ENCODE measurements at places on chromosomes 11 and 22. TPM values are rescaled to one million over a fixed set of nuclear protein-coding genes. Genes with fewer than 3 reads are reported as not detected.

The PDGFB gene
- total RNA-seq = 0.09 TPM

The CDC42EP2 gene
- 4.7 TPM for total RNA-seq

The TRIM6 gene
- 5.3 TPM for total RNA-seq

The PHF21B gene
- total RNA-seq = not detected

The RAC2 gene
- total RNA-seq = 14.4 TPM

The TYR gene
- total RNA-seq = not detected

The OR52I2 gene
- total RNA-seq = not detected

The DERL3 gene
- not detected for total RNA-seq

The MIOX gene
- total RNA-seq = not detected

- DNase-seq = no peak
Observed at GRCh38 chr11:78685156-78685555, 110.5 kb upstream of the NARS2 start.

GRCh38 chr22:41286639-41287091, 678 bp upstream of the RANGAP1 start:
- DNase-seq = peak; percentile 45

- no peak for DNase-seq
Observed at GRCh38 chr11:21988477-21988876, 204.4 kb upstream of the ANO5 start.

GRCh38 chr11:14361951-14362350, 3.0 kb upstream of the RRAS2 start:
- no peak for DNase-seq

DNA sequence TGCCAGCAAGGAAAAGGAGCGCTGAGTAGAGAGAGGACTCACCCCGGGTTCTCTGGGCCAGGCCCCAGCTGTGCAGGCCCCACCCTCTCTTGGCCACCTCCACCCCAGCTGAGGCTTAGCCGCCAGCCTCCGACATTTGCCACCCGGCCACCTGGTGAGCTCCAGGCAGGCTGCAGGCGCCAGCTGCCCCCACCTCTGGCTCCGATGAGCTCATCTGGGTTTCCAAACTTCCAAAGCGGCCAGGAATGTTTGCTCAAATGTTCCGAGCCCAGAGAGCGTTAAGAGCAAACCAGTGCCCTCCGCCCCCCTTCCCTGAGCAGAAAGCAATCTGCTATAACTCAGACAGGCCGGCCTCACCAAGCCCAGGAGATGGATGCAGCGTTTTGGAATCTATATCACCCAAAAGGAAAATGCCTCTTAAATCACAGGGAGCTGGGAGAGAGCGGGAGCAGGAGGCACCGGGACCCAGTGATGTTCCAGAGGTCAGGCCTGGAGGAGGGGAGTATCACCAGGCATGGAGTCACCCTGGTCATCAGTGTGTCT, 9.1 kb upstream of the MN1 start:
- DNase-seq = peak; percentile 84

DNA sequence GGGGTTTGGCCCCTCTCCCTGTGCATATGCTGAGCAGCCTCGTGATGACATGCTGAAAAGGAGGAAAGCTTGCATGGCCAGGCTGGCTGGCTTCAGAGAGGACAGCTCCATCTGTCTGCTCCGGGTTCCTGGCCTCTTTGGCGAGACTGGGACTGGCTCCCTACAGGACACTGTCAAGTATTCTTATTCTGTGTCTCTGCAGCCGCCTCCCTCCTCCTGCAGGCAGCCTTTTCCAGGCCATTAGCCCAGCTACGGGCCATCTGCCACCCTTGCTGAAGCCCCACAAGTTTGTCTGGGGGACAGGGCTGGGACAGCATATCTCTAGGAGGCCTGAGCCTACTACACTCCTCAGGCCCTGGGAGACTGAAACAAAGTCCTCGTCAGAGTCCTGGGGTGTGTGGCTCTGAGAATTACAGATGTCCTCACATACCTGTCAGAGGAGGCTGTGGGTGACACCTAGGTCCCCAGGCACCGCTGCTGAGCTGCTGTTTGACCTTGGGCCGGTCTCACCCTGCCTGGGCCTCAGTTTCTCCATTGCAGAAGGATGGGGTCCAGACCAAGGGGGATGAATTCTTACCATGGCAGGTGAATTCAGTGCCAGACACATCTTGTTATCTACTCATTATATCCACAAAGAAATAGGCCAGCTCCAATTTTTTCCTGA, 11.0 kb downstream of the MRGPRG start:
- DNase-seq = no peak

GRCh38 chr11:13955971-13956421, 6.5 kb upstream of the SPON1 start:
- peak; percentile 86 for DNase-seq

DNA sequence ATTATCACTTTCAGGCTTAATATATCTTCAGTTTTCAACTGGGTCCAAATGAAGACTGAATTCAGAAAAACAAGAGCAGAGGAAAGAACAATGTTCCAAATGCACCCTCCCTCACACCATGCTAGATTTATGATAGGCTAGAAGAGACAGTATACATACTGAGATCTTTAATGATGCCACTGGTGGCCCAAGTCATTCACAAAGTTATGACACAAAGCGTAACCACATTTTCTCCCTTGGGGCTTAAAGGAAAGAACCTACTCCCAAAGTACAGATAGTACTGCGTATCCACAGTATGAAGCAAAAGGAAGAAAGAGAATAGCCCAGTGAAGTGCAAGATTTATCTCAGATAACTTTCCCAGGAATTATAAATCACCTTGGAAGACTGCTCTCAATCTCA, 10.9 kb upstream of the SOX6 start:
- no peak for DNase-seq

- peak; percentile 16 for DNase-seq
Observed at GRCh38 chr11:35664977-35665441, 2.4 kb downstream of the TRIM44 start.

DNA sequence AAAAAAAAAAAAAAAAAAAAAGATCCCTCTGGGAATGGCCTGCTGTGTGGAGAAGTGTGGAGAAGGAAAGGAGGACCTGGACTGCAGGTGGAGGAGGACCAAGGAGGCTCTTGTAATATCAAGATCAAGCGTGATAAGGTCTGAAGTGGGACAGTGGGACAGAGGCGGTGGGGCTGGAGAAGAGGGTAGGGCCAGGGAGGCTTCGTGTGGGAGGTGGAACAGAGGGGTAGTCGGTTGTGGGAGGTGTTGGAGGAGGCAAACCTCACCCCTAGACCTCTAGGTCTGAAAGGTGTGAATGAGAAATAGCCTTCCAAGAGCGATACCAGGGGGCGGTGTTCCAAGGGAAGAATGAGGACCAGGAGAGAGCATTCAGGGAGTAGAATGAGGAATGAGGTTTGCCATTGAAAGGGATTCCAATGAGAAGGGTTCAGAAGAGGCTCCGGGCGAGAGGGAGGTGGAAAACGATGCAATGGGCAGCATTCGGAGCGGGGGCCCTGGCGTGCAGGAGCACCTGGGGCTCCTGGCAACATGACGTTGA, 44.2 kb downstream of the MCHR1 start:
- no peak for DNase-seq

- DNase-seq = no peak
Observed at GRCh38 chr11:44750551-44751465, 24.0 kb downstream of the TSPAN18 start.

DNA sequence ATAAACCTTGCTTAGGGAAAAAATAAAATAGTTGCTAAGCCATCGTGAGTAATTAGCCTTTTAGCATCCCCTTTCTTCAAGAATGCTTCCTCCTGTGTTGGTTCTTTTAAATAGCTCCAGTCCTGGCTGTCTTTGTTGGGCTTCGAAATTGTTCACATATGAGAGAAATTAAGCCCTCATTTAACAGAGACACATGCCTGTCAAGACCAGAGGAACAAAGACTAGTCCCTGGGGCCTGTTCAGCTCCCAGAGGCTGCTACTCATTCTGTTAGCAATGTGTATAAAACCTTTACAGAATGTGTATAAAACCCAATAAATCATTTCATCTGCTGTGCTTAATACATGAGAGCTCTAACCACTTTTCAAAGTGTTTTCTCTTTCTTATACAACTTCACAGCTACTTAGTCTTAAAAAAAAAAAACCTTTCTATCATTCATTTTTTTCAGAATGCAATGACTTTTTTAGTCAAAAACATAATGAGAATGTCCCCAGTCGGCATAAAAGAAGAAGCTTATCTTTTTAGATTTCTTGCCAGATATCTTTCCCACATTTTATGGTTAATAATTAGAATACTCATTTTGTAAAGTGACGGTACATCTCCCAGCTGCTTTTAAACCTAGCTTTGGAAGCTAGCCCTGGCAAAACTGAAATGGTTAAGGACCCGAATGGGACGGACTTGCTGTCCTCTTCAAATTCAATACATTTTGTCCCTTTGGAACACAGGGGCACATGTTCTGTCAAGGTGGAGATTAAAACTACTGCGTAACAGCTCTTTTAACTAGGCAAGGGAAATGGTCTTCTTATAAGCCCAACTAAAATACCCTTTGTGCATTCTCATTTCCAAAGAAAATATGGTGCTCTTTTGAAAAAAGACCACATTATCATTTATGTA, 186.1 kb downstream of the SOX6 start:
- DNase-seq = no peak

- peak; percentile 82 for DNase-seq
Observed at GRCh38 chr11:66126808-66127555, 56.9 kb downstream of the PACS1 start.

GRCh38 chr11:128737704-128738103, 43.8 kb downstream of the FLI1 start:
- DNase-seq = no peak

DNA sequence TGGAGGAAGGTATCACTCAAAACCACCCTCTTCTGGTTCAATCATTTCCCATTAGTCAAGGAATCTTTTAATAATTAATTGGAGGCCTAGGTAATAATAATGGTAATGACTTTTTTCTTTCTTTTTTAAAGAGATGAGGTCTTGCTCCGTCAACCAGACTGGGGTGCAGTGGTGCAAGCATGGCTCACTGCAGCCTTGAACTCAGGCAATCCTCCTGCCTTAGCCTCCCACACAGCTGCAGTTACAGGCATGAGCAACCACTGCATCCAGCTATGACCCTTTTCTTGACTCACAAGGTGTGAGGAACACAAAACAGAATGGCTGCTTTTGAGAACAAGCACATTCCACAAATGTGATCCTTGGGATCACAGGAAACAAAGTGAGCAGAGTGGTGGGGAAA, 3.6 kb downstream of the POLDIP3 start:
- no peak for DNase-seq

DNA sequence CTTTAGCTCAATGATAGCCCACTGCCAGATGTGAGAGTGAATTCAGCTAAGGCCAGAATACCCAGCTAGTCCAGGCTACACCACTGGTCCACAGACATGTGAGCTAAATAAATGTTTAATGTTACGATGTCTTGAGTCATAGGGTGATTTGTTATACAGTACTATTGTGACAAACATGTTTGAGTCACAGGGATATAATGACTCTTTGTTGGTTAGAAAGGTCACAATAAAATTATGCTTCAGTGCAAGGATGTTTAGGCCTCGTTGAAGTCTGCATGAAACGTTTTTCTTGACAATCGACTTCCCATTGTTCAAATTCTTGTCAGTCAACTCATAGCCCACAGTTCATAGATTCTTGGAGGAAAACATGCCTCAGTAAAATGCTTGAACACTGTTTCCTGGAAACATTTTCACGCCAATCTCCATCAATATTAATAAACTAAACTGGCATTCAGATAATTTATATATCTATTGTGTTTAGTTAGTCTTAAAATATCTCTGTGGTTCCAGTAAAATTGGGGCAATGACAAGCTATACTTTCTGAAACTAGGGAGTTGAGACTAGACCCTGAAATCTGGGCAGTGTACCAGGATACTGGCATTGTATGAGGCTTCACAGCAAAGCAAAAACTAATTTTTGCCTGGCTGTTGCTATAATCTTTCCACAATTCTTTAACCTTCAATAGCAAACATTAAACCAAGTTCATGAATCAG, 650.8 kb upstream of the KIRREL3 start:
- peak; percentile 48 for DNase-seq

- no peak for DNase-seq
Observed at GRCh38 chr11:69905611-69906452, 86.6 kb upstream of the FGF3 start.

DNA sequence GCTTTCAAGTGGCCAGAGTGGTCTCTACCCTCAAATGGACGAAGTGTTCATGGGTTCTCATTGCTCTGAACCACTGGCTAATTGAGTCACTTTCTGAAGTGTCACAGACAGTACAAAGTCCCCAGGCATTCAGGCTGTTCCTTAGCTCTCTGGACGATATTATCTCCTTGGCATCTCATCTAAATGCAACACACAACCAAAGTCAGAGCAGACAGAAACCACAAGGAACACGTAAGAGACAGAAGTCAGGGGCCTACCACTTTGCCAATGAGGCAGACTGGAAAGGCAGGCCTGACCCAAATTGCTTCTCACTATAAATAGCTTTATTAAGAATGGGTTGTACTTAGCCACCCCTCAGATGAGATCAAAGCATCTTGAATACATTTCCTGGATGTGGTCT, 29.0 kb upstream of the LDLRAD3 start:
- DNase-seq = no peak

DNA sequence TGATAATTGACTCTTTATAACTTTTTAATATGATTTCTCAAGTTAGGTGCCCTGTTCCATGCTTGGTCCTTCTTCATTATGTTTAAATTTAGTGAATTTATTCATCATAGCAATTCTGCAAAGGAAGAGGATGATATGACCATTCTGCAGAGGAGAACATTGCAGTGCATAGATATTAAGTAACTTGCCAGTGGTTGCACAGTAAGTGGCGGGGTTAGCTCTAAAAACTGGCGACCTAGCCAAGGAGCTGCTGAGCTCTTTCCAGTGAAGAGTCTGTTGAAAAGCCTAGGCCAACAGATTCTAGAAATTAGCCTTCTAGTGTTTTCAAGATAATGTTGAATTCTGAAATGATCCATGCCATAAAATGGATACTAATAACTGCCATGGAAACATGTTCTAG, 4.6 kb downstream of the EWSR1 start:
- no peak for DNase-seq

- DNase-seq = no peak
Observed at GRCh38 chr11:102081313-102081712, 28.9 kb upstream of the YAP1 start.

- DNase-seq = no peak
Observed at GRCh38 chr11:46480909-46481308, 89.3 kb upstream of the CHRM4 start.

DNA sequence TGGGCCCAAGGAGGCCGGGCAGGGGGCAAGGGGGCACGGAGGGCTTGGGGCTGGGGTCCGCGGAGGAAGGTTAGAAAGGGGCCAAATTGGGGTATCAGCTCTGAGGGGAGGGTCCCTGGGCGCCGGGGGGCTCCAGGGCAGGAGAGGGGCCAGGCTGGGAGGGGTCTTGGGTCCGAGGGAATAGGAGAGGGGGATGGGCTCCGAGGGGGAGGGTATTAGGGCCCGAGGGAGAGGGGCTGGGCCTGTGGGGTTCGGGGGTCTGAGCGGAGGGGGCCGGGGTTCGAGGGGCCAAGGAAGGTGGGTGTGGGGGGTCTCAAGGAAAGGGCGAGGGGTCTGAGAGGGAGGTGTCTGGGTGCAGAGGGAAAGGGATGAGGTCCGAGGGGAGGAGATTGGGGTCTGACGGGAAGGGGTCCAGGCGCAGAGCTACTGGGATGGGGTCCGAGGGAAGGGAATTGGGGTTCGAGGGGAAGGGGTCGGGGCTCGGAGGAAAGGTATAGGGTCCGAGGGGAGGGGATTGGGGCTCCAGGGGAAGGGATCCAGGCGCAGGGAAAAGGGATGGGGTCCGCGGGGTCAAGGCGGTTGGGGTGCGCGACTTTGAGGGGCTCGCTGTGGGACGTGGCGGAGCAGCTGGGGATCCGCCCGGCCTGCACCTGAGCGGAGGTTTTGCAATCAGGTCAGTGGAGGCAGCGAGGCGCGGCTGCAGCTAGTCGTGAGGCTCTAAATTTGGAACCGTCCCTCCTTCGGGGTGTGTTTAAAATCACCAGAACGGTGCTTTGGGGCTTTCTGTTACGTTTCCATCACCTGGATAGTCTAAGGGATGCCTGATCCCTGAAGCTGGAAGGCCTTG, 728 bp downstream of the CTTN start:
- no peak for DNase-seq

GRCh38 chr11:88164806-88165585, 10.2 kb downstream of the RAB38 start:
- DNase-seq = no peak

Measured in fibroblast of the aortic adventitia (primary cell).